NK-92 treated with Interleukin-12 subunit alpha and Interleukin-12 subunit beta, amount 100 ng/mL, for 24 hours (cell line): ENCODE measurements at places on chromosomes 12 and 14.

DNA sequence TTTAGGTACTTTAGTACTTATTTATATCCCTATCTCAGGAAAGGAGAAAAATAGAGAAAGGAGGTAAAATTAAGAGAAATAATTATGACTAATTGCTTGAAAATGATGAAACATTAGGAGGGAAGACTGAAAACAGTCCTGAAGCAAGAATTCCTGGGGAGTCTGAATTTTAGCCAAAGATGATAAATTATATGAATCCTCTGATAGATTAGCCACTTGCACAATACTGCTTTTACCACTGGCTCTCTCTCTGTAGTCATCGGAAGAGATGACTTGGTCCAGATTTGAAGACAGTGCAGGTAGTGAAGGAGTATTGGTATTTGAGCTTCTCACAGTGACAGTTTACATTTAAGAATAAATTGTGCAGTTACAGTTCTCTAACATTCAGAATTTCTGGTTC lies 83.8 kb upstream of the CLEC14A start:
- DNase-seq, result no peak

GRCh38 chr14:42163136-42163535 lies 556.5 kb downstream of the LRFN5 start:
- no peak for DNase-seq

- DNase-seq, result no peak
These were observed 163.4 kb downstream of the SAMD4A start for GRCh38 chr14:54730156-54730961.

GRCh38 chr12:53326460-53327185 lies 5.2 kb upstream of the AAAS start:
- DNase-seq, result no peak

DNA sequence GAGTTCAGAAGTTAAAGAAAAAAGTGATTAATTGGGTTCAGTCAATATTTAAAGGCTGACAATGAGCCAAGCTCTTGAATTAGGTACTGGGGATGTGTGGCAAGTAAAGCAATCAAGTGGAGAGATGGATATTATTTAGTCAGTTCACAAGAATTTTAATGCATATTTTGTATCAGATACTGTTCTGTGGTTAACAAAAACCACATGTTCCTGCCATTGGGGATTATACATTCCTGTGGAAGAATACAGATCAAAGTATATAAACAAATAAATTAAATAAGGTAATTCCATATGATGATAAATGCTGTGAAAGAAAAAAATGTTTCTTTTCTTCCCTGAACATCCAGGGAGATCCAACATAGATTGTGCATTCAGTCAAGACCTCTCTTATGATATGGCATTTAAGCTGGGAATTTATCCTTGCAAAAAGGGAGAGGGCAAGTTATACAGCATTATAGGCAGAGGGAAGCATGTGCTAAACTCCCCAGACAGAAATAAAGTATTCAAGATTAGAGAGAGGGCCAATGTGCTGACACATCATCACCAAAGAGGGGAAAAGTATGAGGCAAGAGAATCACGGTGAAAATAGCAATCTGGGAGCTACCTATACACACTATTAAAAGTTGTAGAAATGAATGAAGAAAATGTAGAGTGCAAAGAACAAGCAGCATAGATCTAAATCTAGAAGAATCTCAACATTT lies 17.6 kb upstream of the A2M start:
- no peak for DNase-seq

DNA sequence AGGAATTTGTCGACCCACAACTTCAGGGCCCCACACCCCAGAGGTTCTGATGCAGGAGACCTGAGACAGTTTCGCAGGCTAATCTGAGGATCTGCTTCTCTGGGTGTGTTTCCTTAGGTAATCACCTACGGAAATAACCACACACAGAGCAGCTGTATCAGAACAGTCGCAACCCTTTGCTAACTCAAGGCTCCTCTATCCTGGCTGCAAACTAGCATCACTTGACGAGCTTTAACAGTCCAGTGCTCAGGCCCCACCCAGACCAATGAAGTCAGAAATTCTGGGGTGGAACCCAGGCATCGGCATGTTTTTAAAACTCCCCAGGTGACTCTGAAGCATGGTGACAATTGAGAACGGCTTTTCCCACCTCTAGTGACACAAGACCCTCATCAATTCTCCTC lies 20.7 kb downstream of the SLC7A7 start:
- no peak for DNase-seq

DNA sequence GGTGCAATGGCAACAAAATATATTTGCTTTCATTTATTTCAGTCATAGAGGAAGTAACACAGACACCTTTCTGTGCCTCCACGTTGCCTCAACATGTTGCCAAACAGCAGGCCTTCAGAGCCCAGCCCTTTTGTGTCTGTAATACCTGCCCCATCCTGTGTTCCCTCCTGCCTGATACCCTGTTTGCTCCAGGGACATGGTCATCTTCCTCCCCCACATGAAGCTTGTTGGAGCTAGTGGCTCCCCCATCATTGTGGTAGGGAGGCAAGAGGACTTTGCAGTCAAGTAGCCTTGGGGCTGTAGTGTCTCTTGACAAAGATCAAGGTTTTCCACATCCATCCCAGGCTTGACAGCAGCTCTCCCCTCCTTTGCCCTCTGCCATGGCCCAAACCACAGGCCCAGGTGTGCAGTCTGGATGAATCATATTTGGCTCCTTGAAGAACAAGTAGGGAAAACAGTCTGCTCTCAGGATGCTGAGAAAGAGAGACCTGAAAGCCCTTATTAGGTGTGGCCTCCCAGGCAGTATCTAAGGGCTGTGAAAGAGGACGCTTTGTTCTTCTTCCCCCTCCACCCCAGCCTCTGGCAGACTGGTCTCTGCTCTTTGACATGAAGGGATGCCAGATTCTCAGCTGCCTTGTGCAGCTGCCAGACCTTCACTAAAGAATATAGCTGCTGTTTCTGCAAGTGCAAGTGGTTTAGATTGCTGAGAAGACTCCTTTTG lies 329.0 kb downstream of the C12orf75 start:
- no peak for DNase-seq

DNA sequence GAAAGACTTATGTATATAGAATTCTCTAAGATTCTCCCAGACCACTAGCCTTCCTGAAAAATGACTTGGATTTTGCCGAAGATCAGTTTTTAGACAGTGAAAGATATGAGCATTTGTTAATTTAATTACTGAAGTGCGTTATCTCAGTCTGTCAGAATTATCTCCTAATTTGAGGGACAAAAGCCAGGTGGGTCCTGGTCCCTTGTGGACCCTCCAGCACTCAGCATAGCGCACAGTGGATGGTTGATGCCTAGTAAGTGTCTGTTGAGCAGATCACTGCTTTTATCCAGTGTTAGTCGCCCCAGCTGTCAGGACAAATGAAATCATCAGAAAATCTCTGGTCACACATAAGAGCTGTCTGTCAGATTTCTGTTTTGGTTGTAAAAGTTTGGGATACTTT lies 80.4 kb downstream of the EML1 start:
- DNase-seq, result no peak

DNA sequence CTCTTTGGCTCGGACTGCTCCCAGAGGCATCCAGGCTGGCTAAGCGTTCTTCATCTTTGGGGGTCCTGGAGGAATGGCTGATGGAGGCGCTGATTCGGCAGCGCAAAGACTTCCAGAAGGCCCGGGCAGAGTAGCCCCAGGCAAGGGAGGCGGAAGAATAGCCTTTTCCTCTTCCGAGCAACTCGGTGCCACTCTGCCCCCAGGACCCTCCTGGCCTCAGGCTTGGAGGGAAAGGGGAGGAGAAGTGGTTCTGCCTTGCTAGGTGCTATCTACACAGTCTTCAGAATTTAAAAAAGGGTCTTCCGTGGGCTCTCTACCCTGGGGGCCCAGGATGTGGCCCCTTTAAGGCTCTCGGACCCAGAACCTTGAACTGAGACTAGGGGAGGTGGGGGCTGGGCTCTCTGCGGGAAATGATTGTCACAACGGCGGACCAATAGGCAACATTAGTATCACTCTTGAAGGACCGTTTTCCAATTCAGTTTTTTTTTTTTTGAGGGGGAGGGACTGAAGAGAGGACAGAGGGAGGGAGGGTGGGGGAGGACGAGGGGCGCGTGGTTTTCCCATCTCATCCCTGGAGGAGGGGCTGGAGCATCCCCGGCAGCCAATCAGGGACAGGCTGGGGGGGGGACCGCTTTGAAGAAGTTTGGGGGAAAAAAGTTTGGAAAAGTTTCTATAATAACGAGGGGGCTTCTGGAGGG lies at the start of gene NFATC4:
NFATC4 (plus strand) TSS at position 671 of the 698 bp plus-strand sequence. CDS start 157 bp downstream, outside the sequence.
- DNase-seq, result no peak

DNA sequence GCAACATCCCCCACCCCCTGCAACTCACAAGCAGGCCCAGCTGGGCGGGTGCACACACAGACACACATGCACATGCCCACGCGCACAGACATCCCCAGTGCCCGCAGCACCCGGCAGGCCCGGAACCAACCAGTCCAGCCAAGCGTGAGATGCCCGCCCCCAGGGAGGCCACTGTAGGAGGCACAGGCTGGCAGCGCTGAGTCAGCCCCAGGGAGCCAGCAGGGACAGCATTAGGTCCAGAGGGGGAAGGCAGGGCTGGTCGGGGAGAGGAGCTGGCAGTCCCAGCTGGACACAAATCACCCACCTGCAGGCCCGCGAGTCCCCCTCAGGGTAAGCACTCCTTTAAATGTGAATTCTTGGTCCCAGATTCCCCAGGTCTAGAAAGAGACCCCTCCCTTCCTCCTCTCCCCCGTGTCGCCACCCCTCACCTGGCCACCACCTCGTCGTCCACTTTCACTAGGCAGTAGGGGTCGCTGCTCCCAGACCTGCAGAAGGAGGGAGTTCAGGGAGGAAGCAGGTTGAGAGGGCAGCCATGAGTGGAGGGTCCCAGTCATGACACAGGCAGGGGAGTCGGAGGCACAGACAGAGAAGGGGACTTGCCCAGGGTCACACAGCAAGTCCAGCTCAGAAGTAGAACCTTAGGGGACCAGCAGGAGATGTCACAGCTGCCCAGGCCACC lies 5.0 kb downstream of the RASAL1 start:
- DNase-seq, result no peak

- no peak for DNase-seq
These were observed 13.9 kb downstream of the RTL1 start for GRCh38 chr14:100889641-100890040.

GRCh38 chr12:6106218-6106617 lies 18.3 kb downstream of the VWF start:
- DNase-seq, result no peak

- no peak for DNase-seq
These were observed 29.3 kb downstream of the PPM1A start for GRCh38 chr14:60278350-60278749.

- no peak for DNase-seq
These were observed 753 bp upstream of the DLGAP5 start for GRCh38 chr14:55192054-55192621.

GRCh38 chr14:39682582-39682981 lies 250.3 kb upstream of the FBXO33 start:
- no peak for DNase-seq

- no peak for DNase-seq
These were observed 6.3 kb downstream of the GON7 start for GRCh38 chr14:93200553-93200952.

DNA sequence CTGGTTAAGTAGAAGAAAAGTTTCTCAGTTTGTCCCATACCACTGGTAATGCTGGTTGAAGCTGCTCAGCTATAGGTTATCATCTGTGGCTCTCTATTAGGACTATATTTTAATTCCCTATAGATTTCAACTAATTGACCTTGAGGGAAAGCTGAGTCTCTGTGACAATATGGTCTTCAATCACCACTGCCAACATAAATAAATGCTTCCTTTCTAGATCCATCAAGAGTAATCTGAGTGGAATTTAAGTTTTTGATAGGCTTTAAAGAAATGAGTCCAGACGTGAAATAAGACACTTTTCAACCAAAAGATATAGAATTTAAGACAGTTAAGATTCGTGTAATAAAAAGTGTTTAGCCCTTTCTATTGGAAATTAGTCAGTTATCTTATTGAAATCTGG lies 63.5 kb upstream of the MYF6 start:
- DNase-seq, result no peak

GRCh38 chr12:19764408-19764807 lies 325.1 kb downstream of the AEBP2 start:
- DNase-seq, result no peak

- DNase-seq, result no peak
These were observed 12.7 kb upstream of the BDKRB2 start for GRCh38 chr14:96191841-96192462.

GRCh38 chr12:81888106-81888740 lies 129.1 kb upstream of the PPFIA2 start:
- no peak for DNase-seq

DNA sequence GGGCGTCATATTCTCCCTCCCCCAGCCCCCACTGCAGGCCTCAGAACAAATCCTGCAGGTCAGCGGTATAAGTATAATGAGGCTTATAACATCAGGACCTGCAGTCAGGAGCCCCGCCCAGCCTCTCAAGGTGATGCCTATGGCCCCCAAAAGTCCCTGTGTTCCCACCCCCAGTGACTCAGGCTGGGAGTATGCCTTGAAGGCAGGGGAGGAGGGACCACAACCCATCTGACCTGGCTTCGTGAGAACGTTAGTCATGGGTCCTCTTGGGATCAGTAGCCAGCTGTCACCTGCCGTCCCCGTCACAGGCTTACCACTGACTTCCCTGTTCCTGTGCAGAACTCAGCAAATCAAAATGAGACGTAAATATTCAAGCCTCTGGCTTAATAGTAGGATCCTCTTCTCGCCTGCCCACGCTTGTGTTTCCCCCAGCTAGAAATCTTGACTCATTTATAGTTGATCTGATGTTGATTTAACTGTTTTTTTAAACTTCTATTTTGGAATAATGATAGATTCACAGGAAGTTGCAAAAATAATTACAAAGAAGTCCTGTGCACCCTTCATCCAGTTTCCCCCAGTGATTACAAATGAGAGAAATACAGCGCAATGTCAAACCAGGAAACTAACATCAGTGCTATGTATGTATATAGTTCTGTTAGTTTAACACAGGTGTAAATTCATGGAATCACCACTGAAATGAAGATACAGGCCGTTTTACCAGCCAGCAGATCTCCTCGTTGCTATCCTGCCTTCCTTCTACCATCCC lies 107.5 kb downstream of the ADGRD1 start:
- no peak for DNase-seq

DNA sequence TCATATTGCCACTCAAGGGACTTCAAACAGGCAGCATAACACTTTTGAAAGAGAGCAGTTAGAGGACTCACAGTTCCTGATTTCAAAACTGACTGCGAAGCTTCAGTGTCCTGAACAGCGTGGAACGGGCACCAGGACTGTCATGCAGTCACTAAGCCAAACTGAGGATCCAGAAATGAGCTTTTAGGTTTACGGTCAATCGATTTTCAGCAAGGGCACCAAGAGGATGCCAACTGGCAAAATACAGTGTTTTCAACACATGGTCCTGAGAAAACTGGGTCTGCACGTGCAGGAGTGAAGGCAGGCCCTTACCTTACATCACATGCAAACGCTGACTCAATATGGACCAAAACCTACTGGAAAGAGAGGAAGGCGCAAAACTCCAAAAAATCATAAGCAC lies 15.6 kb downstream of the BRF1 start:
- DNase-seq, result no peak

- DNase-seq, result no peak
These were observed 21.3 kb upstream of the SNRPF start for GRCh38 chr12:95837240-95838038.

GRCh38 chr12:12722435-12723148 lies 5.4 kb downstream of the CDKN1B start:
- no peak for DNase-seq

- no peak for DNase-seq
These were observed 39.0 kb downstream of the PAX9 start for GRCh38 chr14:36700651-36701050.
